GM18507 (cell line): ENCODE measurements at places on chromosomes 12 and 14.
A peak's percentile ranks its signal among the peaks of the same experiment; 100 is the strongest.

GRCh38 chr14:87409393-87409792, 583.6 kb downstream of the GALC start:
- no peak for DNase-seq

- no peak for DNase-seq
Observed at GRCh38 chr12:62840806-62841205, 94.1 kb downstream of the PPM1H start.

GRCh38 chr14:20652996-20653975, 11.8 kb upstream of the OR6S1 start:
- DNase-seq: no peak

- DNase-seq: peak; percentile 64
Observed at GRCh38 chr12:8648576-8649205, 13.9 kb downstream of the MFAP5 start.

DNA sequence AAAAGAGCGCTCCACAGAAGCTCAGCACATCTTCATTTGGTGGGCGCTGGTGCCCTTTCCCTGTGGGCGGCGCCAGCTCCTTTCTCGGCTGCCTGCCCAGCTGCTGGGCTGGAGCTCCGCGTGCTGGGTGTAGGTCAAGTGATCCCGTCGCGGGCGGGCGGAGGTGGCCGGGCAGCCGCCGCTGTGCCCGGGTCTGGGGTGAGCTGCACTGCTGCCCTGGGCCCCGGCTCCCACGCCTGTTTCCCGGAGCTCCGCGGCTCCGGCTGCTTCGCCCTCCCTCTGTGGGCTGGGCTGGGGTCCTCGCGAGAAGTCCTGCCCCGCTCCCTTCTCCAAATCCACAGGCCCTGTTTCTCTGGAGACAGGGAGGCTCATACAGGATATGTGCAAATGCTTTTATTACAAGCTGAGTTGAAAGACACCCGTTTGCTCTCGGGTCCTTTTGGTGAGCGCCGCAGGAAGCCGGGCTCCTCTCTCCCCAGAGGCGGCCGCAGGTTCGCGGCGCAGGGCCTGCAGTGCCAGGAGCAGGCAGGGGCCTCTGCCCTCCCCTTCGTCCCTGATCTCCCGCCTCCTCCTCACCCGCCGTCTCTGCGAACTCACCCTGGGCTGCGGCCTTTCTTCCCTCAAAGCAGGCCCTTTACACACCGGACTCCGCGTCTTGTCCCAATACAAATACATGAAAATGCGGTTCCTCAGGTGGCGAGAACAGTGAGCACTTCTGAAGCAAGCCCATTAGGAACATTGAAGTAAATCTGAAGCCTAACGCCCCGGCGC, 67.8 kb upstream of the CAPRIN2 start:
- DNase-seq: no peak

DNA sequence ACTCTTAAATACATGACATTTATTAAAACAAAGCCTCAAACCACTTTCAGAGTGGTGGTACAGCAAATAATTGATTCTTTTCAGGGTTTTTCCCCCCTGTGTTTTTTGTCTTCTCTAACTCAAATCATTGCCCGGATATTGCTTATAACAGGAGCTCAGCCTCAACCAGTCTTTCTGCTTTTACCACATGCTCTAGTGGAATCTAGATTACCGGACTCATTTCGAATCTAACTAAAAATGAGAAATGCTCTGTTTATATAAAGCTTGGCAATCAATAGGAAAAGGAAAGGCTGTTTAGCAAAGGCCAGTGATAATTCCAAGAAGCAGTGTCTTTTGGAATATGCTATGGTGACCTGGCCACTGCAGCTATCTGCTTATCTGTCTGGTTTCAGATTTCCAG, 161.5 kb downstream of the ETV6 start:
- no peak for DNase-seq

DNA sequence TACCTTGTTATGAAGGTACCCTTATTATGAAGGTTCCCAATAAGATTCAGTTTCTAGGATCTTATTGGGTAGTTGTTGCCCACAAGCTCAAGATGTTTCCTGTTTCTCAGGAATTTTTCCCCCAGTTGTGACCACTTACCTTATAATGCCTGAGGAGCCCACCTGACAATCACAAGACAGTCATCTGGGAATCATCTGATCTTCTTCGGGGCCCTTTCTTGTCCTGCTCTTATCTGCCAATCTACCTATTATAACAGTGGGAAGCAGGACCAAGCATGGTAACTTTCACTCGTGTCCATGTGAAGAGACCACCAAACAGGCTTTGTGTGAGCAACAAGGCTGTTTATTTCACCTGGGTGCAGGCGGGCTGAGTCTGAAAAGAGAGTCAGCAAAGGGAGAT, 825.5 kb downstream of the BCL11B start:
- no peak for DNase-seq

GRCh38 chr12:3761116-3761735, 8.3 kb upstream of the CRACR2A start:
- no peak for DNase-seq

GRCh38 chr12:128394137-128394536, 127.2 kb downstream of the TMEM132C start:
- no peak for DNase-seq

GRCh38 chr14:29752221-29752923, 175.3 kb downstream of the PRKD1 start:
- DNase-seq: no peak

DNA sequence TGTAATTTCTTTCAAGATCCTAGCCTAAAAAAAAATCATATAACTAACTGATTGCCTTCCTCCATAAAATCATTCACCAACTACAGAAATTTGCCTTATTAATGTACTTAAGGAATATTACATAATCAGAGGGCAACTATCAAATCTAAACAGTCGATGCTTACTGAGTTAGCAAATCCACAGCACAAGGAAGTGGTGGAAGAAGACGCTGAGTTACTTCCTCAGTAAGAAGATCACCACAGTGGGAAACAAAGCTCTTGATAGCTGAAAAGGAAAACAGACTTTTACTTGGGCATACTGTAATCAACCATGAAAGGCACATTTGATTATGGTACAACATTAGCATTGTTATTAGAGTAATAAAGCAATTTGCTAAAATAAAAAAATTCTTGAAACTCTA, 48.7 kb downstream of the HEATR5A start:
- no peak for DNase-seq

DNA sequence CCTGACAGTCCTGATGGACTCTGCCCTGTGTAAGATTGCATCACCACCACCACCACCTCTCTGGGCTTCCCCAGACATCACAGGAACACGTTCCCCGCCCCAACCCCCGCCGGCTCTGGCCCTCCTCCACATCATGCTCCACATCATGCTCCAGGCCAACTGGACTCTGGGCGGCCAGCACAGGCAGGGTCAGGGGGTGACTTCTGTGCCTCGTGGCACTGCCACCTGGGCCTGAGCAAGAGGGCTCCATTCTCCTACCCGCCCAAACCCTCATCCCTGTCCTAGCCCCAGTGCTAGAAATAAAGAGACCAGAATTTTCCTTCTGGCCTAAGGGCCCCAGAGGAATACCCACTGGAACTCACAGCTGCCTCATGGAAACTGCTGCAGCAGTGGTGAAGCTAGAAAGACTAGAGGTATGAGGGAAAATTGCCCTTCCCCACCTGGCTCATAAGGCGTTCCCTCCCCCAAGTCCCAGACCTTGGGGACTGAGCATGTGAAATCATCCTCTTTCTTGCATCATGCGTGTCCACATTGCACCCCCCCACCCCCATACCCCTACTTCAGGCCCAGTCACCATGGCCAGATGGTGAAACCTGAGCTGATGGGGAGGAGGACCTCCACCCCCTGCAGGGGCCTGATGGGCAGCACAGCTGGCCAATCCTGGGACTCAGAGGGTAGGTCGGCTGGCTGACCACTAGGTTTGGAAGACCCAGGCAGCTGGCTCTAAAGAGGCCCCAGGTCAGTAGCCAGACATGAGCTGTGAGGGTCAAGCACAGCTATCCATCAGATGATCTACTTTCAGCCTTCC, at the start of gene INHBE:
Gene INHBE (plus strand): TSS at position 742 of the 808 bp plus-strand sequence. CDS start 230 bp downstream, outside the sequence.
- DNase-seq: no peak

- no peak for DNase-seq
Observed at GRCh38 chr14:61615743-61616523, 79.4 kb upstream of the HIF1A start.

GRCh38 chr14:101889898-101890297, 74.5 kb upstream of the DYNC1H1 start:
- DNase-seq: no peak

- no peak for DNase-seq
Observed at GRCh38 chr14:50303744-50304471, 8.1 kb downstream of the L2HGDH start.

DNA sequence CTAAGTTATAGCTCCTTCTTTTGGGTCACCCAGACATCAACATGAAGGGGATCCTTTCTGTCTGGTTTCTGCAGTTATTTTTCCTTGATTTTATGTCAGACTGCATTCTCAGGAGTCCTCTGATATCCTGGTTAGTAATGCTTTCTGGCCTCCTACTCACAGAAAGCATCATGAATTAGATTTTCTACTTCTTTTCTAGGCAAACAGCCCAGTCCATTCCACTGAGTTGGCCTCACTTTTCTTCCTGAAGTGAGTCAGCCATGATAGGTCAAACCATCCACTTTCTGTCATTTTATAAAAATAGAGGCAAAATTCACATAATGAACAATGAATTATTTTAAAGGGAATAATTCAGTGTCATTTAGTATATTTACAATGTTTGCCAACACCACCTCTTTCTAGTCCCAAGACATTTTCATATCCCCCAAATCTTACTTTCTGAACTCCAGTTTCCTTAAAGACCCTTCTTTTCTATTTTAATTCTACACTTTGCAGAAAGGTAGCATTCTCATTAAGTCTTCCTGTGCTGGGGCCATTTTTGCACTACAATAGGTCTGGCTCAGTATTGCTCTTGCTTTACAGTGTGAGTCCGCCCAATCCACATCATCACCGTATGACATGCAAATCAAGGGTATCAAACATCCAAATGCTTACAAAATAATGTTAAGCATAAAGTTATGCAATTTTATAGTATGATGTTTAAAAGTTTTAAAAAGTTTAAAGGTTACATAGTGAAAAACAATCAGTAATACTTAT, 95.1 kb downstream of the UNC79 start:
- DNase-seq: no peak

GRCh38 chr12:20319366-20319765, 49.0 kb upstream of the PDE3A start:
- no peak for DNase-seq

DNA sequence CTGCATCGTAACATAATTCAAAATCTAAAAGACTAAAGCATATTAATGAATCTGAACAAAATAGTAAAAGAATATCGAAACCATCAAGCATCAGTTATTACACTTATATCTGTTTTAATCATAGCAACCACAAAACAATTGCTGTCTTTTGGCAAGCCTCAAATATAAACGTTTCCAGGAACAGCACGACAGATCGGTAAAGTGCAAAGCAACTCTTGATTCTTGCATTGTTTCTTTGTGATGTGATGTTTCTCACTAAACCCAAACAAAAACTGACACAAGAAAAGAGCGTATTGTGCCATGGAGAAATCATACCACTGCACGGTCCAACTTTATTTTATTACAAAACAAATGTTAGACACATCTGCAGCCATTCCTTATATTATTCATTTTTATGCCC, 9.2 kb upstream of the MYF6 start:
- DNase-seq: no peak

DNA sequence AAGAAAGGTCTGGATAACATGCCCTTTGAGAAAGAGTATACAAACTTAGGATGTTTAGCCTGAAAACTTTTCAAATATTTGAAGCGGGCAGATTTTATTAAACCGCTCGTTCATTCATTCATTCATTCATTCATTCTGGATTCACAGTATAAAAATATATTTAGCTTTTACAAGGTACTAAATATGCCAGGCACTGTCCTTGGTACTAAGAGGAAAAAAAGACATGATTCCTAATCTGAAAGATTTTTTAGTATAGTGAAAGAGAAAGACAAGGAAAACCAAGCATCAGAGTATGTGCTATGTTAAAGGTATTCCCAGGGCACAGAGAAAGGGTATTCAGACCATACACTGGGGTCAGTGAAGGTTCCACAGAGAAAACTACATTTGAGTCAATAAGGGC, 299.7 kb downstream of the BCAT1 start:
- DNase-seq: no peak

DNA sequence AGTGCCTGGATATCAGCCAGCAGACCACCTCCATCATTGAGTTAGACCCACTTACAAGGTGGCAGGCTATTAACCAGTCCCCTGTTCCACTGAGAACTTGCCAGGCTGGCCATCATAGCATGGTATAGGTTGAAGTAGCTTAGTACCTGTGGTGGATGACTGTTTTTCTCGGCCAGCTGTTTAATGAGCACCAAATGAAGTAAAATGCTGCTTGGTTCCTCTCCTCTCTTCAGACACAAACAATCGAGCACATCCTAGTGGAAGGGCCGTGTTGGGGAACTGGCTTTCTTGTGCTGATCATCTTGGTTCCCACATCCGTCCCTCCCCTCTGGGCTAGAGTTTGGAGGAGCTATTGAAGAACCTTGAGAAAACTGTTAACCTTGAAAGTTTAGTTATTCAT, 486.2 kb downstream of the RAD51B start:
- no peak for DNase-seq

DNA sequence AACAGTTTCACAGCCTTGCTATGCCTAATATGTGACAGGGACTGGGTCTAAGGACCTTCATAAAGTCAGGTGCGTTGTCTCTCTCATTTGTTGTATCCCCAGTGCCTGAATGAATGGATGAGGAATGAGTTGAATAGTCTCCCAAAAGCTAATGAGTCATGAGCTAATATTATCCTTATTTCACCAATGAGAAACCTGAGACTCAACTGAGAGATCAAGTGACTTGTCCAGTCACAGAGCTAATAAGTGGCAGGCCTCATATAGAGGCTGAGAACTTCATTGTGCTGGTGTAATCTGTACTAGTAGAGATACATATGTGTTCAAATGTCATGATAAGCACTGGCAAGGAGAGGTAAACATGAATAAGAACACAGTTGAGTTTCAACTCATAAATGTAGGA, 612.4 kb downstream of the NRXN3 start:
- DNase-seq: no peak

GRCh38 chr12:47941871-47942613, 21.4 kb upstream of the TMEM106C start:
- no peak for DNase-seq

GRCh38 chr14:102699416-102700110, 77.7 kb upstream of the TRAF3 start:
- DNase-seq: no peak

GRCh38 chr12:2054091-2055018, 1.6 kb downstream of the CACNA1C start:
- no peak for DNase-seq

DNA sequence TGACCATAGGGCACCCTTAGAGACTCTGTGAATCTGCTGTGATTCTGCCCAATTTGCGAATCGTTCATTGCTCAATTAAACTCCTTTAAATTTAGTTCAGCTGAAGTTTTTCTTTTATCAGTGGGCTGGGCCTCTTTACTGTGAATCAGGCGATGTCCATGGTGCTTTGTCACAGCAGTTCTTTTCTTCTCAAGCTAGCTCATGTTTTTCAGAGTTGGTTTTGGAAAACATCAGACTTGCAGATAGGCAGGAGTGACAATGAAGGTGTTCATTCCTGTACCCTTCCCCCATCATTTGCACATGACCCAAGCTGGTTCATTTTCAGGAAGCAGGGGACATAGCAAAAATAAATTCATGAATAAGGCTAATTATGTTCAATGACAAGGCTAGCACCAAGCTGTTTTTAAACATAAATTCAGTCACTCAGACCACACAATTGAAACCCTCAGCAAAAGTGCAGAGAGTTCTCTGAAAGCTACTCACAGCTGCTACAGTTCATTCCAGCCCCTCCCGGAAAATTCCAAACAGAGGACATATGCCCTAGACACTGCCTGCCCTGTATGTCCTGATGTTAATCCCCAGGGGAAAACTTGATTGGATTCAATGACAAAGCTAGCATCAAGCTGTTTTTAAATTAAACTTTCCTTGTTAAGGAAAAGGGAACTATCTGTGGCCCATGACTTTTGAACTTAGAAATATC, 383.3 kb downstream of the C12orf75 start:
- DNase-seq: no peak
